ENCODE measurements at places on chromosomes 12 and 14. TPM values are rescaled to one million over a fixed set of nuclear protein-coding genes. Genes with fewer than 3 reads are reported as not detected.

The CEBPE gene
- total RNA-seq: not detected

The CELA1 gene
- total RNA-seq: not detected

The FGF23 gene
- total RNA-seq: not detected

The NTF3 gene
- 1.5 TPM for total RNA-seq

The SLC10A1 gene
- total RNA-seq: not detected

The L2HGDH gene
- total RNA-seq: 3.8 TPM

The C12orf60 gene
- total RNA-seq: 1.5 TPM

The CHMP4A gene
- total RNA-seq: 24.9 TPM

The ZNF891 gene
- total RNA-seq: 1.2 TPM

The UNC119B gene
- 29.1 TPM for total RNA-seq

The ARHGAP9 gene
- total RNA-seq: under 0.01 TPM

The CLEC9A gene
- total RNA-seq: not detected

The ALG10 gene
- 5.8 TPM for total RNA-seq
